NCI-H1436 treated with DMSO at 0.1 percent for 48 hours (cell line): ENCODE measurements at places on chromosomes 7 and 10.

- DNase-seq: no peak
These were observed 23.3 kb upstream of the PDGFA start for GRCh38 chr7:542713-543500.

- DNase-seq: no peak
These were observed 94.5 kb downstream of the PDGFA start for GRCh38 chr7:424961-425793.

- no peak for DNase-seq
These were observed 50.5 kb downstream of the CPVL start for GRCh38 chr7:29095631-29096445.

- DNase-seq: no peak
These were observed 86.9 kb upstream of the MTPN start for GRCh38 chr7:136064081-136064480.

- no peak for DNase-seq
These were observed 63.6 kb upstream of the AGR3 start for GRCh38 chr7:16945372-16945771.

DNA sequence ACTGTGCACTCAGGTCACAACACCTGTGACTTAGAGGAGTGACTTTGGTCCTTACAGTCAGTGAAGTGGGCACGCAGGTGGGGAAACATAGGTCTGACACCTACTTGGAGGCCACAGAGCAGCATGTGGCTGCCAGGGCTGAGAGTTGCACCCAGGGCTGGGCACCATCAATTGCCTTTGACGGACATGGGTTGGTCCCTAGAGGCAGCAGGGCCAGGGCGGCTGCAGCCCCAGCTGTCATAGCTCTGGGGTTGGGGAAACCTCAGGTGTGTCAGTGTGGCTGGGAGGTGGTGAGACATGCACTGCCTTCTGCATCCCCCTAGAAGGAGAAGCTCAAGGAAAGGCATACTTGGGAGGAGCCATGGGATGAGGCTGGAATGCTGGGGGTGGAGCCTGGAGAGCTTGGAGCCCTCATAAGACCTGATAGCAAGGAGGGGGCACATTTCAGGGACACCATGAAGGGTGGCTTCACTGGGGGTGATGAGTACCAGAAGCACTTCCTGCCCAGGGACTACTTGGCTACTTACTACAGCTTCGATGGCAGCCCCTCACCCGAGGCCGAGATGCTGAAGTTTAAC lies at the start of gene INMT:
INMT (plus strand) TSS at position 440 of the 578 bp plus-strand sequence; CDS start at position 456, 16 bp downstream.
- no peak for DNase-seq

- no peak for DNase-seq
These were observed 4.2 kb downstream of the SMARCD3 start for GRCh38 chr7:151244196-151244840.

DNA sequence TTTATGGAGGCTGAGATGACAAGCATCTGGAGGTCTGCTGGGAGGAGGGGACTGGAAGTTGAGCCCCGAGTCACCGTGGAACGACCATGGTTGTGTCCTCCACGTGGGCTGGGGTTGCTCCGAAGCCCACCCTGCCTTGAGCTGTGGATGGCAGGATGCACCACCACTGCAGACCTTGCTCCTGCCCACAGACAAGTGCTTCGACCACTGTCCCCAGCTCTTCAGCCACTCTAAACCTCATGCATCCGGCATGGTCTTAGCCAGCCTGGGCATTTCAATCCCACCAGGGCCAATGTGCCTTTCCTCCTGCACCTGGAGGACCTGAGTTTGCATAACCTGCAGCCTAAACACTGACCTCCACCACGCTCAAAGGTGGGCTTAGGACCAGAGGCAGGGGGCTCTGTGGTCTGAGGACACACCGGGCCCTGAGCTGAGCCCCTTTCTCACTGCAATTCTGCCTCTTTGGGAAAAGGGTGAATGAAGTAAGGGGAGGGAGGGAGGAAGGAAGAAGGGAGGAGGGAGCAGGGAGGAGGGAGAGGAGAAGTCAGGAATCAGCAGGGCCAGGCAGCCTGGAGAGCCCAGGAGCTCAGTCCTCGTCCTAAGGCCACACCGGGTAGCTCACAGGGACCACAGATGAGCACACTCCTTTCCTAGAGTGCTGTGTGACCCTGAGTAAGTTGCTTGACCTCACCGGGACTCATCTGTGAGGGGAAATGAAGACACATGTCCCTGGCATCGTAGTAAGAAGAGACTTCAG lies 44.8 kb upstream of the DNAAF5 start:
- no peak for DNase-seq

GRCh38 chr7:108016841-108017775 lies 14.1 kb upstream of the LAMB1 start:
- DNase-seq: no peak

DNA sequence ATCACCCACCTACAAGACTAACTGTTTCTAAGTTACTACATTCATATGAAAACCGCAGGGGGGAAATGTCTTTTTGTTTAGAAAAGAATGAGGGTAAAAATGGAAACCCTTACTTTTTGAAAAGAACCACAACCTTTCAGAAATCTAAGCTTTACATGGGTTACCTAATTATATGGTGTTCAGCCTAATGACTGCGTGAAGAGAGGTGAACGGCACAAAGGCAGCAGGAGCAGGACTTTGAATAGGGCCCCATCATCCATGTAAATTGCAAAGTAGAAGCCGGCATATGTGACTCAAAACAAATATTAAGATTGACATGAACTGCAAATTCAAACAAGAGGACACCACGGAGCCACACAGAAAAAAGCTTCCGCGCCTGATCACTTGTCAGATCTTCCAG lies 25.1 kb downstream of the NEBL start:
- DNase-seq: peak; percentile 83

GRCh38 chr7:24842449-24843241 lies 85.4 kb upstream of the GSDME start:
- no peak for DNase-seq

DNA sequence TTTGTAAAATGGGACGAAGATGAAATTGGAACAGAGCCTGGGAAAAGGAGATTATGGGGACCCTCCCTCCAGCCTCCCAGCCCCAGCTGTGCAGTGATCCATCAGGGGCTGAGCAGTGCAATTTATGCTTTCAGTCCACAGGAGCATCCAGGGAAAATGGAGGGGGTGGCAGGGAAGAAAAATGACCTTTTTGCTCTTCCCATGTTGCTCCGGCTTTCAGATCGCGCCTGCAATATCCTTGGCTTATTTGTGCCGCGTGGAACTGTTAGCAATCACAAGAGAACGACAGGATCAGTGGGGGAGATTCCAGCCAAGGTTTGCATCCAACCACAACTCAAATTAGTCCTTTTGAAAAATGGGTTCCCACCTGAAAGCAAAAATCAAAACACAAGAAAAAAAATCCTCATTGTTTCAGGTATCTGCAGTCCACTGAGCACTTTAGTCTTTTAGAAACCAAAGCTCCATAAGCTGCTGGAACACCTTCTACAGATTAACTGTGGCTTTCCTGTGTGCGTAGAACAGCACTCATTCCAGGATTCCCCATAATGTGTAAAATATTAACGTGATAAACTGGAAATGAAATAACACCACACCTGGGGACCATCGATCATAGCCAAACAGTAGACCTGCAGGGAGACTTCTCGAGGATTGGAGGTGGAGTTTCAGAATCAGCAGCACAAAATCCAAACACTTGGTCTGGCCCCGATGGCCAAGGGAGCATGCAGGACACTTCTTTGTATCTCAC lies 30.7 kb upstream of the SFMBT2 start:
- DNase-seq: no peak

GRCh38 chr10:14673189-14673861 lies 101.4 kb downstream of the FAM107B start:
- no peak for DNase-seq

GRCh38 chr7:45185864-45186250 lies 28.3 kb downstream of the RAMP3 start:
- no peak for DNase-seq

DNA sequence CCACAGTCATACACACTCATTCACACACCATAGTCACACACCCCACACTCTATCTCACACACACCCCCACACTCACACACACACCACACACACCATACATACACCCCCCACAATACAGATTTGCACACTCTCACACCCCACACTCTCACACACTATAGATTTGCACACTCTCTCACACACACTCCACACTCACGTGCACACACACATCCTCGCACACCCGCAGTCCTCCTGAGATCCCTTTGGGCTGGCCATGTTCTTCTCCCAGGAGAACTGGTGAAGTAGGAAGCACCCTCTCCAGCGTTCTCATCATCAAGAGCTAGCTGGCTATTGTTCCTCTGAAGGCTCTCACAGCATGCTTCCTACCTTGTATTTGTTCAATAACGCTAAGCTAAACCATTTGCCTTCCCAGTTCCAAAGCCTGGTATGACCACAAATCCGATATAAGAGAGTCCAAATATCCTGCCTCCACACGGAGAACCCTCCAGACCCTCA lies 86.2 kb downstream of the HECW1 start:
- DNase-seq: no peak

GRCh38 chr10:123144697-123145541 lies 3.0 kb upstream of the HMX2 start:
- no peak for DNase-seq

GRCh38 chr10:31401287-31401686 lies 82.3 kb downstream of the ZEB1 start:
- peak; percentile 76 for DNase-seq

DNA sequence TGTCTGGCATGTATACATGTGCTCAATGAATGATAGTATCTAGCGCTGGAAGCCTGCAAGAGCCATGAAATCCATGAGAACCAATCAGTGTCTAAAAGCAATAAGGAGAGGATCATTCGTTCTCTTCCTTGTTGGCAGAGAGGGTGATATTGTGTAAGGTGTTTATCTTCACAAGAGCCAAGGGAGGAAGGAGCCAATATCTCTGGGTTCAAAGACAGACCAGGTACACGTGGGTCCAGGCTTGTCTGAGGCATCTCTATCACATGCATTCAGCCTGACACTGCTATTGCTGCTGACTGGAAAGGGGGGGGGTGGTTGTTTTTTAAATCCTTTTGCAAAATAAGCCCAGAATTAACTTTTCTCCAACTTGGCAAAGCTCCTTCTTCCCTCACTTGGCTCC lies 4.0 kb downstream of the SEC31B start:
- DNase-seq: no peak

DNA sequence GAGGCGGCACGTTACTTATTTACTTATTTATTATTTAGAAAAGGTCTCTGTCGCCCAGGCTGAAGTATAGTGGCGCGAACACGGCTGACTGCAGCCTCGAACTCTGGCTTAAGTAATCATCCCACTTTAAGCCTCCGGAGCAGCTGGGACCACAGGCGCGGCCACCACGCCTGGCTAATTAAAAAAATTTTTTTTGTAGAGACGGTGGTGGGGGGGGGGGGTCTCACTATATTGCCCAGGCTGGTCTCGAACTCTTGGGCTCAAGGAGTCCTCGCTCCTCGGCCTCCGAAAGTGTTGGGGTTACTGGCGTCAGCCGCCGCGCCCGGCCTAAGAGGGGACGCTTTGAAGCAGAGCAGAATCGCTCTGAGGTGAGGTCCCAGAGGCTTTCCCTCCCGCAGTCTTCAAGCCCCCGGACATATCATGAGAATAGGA lies 675 bp upstream of the FRAT2 start:
- DNase-seq: no peak

- DNase-seq: no peak
These were observed 14.5 kb upstream of the PAX4 start for GRCh38 chr7:127632276-127632910.

- no peak for DNase-seq
These were observed 19.6 kb downstream of the ASAH2 start for GRCh38 chr10:50231515-50232260.

GRCh38 chr10:124079864-124080263 lies 13.5 kb downstream of the CHST15 start:
- DNase-seq: no peak

DNA sequence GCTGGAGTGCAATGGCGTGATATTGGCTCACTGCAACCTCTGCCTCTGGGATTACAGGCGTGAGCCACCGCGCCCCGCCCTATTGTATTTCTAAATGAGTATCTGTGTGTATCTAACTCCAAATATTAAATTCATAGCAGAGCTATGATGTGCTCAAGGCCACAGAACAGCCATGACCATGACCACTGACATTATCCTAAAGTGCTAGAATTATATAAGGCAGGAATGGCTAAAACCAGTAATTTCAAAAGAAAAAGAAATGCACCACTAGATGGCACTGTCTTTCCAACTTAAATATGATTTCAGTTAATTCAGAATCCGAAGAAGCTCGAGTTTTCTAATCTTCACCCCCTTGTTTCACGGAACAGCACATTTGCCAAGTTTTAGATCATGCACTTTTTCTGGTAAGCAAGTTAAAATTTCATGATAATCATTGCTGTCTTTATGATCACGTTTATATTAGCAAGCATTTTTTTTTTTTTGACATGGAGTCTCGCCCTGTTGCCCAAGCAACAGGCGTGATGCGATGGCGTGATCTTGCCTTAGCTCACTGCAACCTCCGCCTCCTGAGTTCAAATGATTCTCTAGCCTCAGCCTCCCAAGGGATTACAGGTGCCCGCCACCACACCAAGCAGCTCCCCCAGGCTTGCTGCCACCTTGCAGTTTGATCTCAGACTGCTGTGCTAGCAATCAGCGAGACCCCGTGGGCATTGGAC lies 65.3 kb downstream of the OR13A1 start:
- DNase-seq: peak; percentile 12

DNA sequence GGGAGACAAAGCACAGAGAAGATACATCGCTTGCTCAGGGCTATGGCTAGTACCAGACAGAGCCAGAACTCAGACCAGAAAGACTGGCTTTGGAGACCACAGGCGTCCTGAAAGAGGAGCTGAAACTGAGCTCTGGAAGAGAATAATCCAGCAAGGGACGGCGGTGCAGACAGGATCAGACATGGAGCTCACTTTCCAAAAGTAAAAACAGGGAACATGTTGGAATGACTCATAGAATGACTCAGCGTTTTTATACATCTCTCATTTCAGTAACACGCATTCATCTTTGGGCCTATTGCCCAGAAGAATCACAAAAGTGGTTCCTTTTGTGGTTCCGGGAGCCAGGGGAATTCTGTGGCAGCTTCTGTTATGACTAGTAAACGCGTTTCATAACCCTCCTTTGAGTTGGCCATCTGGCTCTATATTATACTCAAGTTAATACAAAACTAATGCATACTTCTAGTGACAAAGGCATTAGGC lies 37.2 kb downstream of the PLEKHS1 start:
- DNase-seq: no peak

GRCh38 chr7:87886875-87887274 lies 10.6 kb downstream of the DBF4 start:
- no peak for DNase-seq

GRCh38 chr10:5271526-5271925 lies 74.9 kb downstream of the AKR1C4 start:
- DNase-seq: no peak

DNA sequence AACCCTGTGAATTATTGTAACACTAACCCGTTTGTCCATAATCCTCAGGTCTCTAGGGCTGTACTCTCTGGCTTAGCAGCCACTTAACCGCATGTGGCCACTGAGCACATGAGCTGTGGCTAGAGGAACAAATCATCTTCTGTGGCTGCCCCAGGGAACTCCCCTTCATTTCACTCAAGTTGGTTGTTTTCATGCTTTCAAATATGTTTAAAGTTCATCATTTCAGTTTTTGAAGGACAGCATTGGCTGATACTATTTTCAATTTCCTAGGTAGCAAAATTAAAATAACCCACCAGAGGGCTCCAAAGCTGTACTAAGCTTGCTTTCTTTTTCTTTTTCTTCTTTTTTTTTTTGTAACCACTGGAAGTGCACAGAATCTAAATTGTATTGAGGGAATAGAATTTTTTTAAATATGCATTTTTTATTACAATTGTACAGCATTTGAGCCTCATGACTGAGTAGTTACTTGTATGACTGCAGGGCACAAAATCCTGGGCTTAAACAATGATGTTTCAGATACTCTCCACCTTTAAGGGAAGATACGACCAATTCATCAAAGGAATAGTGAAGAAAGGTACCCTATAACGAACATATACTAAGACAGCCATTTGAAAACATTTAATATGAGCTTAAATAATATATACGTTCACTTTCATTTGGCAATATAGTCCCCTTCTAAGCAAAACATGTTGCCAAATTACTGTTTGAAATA lies 38.6 kb downstream of the MRC1 start:
- no peak for DNase-seq
